Esophagus muscularis mucosa (tissue), 4 donors: ENCODE measurements at places on chromosomes 1 and 21. TPM values are rescaled to one million over a fixed set of nuclear protein-coding genes. Genes with fewer than 3 reads are reported as not detected.

The UBL4B gene
- not detected for total RNA-seq

The LCE3D gene
- total RNA-seq, result not detected

DNA sequence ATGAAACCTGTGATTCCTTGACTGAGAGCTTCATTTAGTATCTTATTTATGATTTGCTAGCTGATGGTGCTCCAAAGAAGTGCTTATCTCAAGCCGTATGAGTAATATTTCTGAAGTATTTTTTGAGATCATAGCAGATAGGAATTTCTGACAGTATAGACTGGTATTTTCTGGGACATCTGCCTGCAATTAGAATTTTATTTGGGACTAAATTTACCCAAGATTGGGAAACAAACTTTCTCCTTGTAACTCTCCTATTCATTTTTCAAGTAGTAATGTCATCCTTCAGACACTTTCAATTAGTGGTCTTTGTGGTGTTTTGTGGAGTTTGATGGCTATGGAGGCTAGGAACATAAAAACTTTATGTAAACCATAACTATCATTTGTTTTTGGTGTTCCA, 597.2 kb upstream of the ZP4 start:
- no peak for DNase-seq

- no peak for DNase-seq
Measured at GRCh38 chr1:46643368-46643775, 24.8 kb downstream of the ATPAF1 start.

GRCh38 chr1:84847253-84848250, 45.5 kb downstream of the LPAR3 start:
- DNase-seq, result peak; percentile 90

DNA sequence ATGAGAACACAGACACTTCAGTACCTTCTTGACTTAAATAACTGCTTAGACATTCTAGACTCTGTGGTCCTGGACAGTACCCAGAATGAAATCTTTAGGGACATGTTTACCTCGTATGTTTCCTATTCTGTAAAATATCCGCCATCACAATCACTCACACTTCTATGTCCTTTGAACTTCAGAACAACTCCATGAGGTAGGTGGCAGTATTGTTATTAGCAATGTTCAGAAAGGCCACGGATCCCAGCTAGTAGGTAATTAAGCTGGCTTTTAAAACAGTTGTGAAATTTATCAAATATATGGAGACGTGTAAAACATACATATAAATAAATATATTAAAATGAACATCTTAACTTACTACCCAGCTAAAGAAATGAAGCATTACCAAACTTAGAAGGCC, 83.4 kb downstream of the CACHD1 start:
- DNase-seq, result no peak

GRCh38 chr1:100523038-100523652, 14.8 kb upstream of the GPR88 start:
- no peak for DNase-seq

DNA sequence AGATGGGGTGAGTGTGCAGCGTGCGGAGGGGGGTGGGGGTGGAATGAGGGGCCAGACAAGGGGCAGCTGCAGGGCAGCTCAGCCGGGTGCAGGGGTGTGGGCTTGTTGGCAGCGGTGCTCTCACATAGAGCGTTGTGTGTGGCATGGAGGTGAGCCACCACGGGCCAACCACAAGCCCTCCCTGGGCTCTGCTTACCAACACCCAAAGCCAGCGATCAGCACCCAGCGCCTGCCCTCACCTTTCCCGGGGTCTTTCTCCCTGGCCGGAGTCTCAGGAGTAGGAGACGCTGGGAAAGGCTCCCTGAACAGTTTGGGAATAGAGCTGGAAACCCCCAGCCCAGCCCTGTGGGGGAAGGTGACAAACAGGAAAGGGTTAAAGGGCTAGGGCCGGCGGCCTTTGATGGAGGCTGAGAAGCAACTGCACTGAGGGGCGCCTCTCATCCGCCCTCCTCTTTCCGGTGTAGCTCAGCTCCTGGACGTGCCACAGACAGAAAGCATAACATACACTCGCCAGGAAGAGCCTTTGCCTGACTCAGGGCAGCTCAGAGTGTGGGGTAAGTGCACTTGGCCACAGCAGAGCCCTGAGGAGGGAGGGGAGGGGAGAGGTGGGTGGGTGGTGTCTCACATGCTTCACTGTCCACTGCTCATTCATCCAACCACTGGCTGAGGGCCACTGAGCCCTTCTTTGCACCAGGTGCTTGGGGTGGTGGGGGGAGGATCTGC, 577 bp downstream of the IKBKE start:
- DNase-seq, result no peak

The SPTA1 gene
- total RNA-seq, result 2.5 TPM

The GUCA2B gene
- not detected for total RNA-seq

DNA sequence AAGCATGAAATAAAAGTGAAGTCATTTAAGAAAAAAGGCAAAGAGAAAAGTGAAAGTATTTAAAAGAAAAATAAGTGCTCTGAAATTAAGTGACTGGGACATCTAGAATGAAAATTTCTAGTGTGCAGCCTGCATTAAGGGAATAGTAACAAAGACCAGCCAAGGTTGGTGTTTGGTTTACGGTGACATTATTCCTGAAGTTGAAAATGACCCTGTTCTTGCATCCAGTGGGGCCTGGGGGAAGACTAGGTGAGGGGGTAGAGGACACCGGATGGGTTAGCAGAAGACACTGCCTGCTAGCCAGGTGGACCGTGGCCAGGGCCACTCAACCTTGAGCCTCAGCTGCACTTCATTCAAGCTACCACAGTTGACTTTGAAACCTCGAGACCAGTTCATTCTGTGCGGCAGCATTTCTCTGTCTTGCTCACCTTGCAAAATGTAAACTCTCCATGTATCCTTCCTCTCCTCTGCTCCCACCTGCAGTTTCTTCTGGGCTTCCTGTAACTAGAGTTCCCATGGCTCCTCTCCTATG, 14.3 kb upstream of the KCNK1 start:
- DNase-seq, result no peak

GRCh38 chr1:200845360-200845759, 27.4 kb upstream of the GPR25 start:
- no peak for DNase-seq

DNA sequence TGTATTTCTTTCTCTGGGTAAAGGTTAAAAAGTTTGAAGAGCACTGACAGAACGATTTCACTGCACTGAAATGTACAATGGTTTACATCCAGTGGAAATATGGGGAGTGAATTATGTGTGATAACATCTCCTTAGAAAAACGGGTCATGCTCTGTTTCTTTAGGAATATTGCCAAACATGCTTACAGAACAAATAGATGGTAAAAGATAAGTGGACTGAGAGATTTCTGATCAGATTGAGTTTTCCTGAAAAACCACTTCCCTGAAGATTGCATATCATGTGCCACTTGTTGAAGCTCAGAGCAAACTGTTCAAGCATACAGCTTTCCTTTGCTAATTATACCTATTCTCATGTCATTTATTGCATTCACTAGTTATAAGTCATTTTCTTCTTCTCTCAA, 29.9 kb upstream of the DISP1 start:
- DNase-seq, result no peak

- DNase-seq, result no peak
Measured at GRCh38 chr21:43191521-43191920, 22.7 kb downstream of the CRYAA start.

The PCSK9 gene
- total RNA-seq, result 0.17 TPM

The VHLL gene
- not detected for total RNA-seq

The ITPKB gene
- total RNA-seq, result 71.1 TPM

GRCh38 chr1:2301607-2302291, 73.6 kb downstream of the SKI start:
- no peak for DNase-seq

DNA sequence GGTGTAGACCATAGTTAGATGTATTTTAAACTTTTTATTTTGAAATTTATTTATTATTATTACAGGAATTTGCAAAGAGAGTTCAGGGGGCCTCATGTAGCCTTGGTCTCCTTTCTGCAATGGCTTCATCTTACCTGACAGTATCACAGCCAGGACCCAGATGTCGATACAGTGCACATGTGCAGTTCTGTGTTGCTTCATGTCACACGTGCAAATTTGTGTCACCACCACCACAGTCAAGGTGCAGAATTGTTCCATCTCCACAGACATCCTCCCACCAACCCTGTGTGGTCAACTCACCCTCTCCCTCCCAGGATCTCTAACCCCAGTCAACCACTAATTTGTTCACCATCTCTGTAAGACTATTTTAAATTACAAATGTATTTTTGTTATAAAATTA, 184.5 kb downstream of the CAMTA1 start:
- no peak for DNase-seq

- no peak for DNase-seq
Measured at GRCh38 chr1:68571454-68572235, 74.8 kb upstream of the DEPDC1 start.

- DNase-seq, result no peak
Measured at GRCh38 chr1:64228167-64228957, 24.9 kb downstream of the UBE2U start.

DNA sequence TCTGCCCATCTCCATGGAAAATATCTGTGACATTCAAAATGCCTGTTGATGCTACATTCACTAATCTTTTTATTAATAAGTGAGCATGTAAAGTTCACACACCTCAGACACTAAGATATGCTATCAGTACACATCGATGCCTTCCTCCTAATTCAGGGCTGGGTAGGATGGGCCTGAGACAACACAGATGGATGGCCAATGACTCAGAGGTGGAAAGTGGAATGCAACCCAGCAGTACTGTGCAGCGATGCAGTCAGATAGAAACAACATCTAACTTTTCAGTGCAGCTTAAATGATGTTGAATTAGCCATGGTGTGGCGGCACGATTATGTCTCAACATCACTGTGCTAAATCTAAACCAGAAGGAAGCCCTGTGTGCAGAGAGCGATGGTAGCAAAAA, 161.6 kb upstream of the KCNJ15 start:
- DNase-seq, result no peak

The C1orf115 gene
- 10.8 TPM for total RNA-seq

- DNase-seq, result peak; percentile 68
Measured at GRCh38 chr1:33692206-33693188, 171.4 kb upstream of the HMGB4 start.

DNA sequence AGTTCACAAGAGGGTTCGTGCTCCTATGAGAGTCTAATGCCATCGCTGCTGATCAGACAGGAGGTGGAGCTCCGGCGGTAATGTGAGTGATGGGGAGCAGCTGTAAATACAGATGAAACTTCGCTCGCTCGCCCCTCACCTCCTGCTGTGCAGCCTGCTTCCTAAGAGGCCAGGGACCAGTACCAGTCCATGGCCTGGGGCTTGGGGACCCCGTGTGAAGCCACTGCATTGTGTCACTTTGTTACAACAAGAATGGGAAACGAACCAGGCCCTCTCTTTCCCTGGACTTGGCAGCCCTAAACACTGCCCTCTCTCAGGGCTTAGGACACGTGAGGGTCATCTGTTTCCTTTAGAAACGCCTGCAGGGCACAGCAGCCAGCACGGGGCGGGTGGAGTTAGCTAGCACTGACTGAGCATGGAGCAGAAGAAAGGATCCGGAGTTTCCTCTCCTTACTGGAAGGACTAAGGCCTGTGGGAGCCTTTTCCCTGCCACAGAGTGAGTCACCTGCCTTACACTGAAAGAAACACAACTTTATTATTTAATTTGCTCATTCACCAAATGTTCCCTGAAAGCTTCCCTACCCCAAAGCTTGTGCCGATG, 185.2 kb upstream of the TMEM51 start:
- DNase-seq, result no peak

DNA sequence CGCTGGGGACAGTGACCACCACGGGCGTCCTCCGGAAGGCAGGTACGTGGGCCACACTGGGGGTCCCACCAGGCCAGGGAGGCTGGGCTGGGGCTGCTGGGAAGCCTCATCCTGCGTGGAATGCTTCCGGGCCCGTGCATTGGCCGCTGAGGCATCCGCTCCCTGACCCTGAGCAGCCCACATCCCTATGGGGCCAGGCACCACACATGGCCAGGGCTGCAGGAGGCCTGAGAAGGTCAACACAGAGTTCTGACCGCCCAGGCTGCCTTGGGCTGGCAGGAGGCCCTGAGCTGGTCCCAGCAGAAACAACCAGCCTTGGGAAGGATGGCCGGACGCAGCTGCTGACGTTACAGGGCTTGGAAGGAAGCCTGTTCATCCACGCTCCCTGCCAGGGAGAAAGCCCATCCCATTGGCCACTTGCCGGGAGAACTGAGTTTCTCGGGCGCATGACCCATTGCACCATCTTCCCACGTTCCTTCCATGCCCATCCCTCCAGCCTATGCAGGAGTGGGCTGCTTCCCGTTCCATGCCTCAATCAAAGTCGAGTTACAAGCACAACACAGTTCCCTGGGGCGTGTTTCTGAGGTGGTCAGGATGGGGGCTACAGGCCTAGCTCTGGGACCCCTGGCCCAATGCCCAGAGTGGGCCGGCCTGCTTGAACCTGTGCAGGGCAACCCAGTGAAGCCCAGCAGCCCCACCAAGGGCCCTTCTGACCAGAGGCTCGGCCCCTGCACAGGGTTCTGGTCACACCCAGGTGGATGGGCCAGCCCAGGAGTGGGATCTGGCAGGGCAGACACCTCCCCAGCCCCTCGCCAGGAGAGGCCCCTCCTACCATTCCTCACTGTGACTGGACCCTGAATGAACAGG, 31.7 kb downstream of the TRIM11 start:
- DNase-seq, result no peak

- DNase-seq, result no peak
Measured at GRCh38 chr1:219331424-219331823, 157.7 kb downstream of the LYPLAL1 start.

DNA sequence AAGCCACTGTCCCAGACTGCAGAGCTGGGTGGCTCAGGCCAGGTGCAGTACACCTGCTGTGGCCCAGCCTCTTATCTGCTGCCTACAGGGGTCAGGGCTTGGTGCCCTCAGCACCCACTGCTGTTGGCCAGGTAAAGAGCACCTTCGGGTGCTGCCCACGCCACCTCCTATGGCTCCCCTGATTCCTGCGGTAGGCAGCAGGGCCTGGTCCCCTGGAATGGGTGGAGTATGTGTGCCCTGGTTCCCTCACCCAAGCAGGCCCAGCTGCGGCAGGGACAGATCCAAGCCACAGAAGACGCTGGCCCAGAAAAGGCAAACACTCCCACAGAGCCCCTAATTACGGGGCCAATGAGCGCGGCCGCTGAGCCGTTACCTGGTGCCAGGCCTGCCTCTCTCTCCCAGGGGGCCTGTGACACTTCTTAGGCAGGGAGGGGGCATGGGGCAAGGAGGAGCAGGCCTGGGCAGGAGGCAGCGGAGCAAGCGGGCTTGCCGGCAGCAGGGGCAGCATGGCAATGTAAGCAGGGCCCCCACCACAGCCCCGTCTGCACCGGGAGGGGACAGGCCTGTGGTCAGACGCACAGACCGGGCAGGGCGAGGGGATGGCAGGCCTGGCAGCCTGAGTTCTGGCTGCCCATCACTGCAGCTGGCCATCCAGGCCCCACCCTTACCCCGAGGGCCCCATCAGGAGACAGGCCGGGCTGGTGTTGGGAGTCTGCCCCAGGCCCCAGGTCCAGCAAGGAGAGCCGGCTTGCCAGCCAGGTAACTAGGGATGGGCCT, 19.0 kb downstream of the ESPN start:
- no peak for DNase-seq

GRCh38 chr1:175015243-175015642, 8.0 kb downstream of the MRPS14 start:
- no peak for DNase-seq

The AIM2 gene
- total RNA-seq, result 0.32 TPM

The WDR64 gene
- total RNA-seq, result not detected

GRCh38 chr1:8122160-8122476, 96.0 kb upstream of the ERRFI1 start:
- no peak for DNase-seq

GRCh38 chr1:162200096-162200847, 130.8 kb downstream of the NOS1AP start:
- DNase-seq, result no peak
